Stimulated activated CD4-positive, alpha-beta T cell treated with anti-CD3 and anti-CD28 coated beads, Interleukin-15, amount 100 ng/mL, for 1 hour (primary cell): ENCODE measurements at places on chromosomes 5 and 9.

DNA sequence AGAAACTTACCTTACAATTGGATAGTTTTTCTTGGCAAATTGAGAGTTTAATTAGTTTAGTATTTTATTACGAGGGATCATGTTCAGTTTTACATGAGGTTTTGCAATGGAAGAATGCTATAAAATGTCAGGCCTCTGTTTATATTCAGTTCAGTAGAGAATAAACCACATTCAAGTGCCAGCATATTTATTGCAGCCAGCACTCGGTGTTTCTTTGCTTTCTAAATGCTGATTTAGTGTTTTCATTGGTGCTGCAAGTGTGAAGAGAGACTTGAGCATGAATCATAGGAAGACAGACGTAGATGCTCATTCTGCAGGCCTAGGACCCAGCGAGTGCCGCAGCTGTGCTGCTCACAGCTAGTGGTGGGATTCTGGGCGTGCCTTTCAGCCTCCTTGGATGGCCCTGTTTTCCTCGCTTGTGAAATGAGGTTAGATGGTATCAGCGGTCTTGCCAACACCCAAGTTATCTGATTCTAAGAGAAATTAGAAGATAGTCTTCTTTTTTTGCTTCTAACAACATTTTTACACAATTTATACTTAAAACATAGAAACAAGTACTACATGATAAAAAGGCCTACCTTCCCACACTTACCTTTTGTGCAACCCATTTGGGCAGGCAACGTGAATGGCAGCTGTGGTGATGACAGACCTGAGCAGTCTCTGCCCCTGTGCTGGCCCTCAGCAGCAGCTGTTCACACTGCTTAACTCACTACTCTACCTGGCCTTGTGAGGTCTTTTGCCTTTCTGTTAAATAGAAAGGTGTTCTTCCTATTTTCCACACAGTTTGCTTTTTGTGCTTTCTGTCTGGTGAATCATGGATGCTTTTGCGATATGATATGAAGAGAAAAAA is 26.8 kb upstream of the TNFAIP8 start:
- DNase-seq = no peak

DNA sequence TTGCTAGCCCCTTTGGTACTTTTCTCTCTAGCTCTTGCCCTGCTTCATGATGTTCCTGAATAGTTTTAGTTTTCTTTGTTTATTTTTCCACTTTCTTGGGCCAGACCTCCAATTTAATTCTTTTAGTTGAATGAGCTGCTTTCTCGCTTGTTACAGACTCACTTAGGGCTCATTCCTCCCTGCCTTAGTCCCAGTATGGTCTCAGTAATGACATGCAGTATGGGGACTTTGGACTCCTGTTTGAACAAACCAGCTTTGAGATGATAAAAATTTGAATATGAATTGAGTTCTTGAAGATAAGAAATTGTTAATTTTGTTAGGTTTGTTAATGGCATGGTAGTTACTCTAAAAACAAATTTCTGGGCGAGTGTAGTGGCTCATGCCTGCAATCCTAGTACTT is 284.8 kb upstream of the DMRT1 start:
- DNase-seq = no peak

DNA sequence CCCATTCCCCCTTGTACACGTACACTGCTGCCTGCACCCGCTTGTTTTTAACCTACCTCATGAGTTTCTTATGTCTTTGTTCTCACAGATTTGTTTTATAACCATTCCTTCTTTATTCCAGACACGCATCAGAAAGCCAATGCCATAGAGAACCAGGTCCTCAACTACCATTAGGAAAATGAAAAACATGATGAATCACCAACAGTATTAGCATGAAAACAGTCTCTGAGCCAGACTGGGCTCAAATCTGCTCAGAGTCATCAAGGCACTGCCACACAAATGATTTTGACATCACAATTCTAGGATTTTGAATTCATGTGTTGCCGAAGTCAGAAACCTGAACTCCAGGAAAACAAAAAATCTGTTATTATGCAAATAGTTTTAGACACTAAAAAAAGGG is 394.1 kb upstream of the GRIA1 start:
- no peak for DNase-seq

GRCh38 chr5:78501411-78502352 is 141.3 kb downstream of the SCAMP1 start:
- no peak for DNase-seq
